ENCODE measurements at places on chromosomes 1 and 21. TPM values are rescaled to one million over a fixed set of nuclear protein-coding genes. Genes with fewer than 3 reads are reported as not detected.

DNA sequence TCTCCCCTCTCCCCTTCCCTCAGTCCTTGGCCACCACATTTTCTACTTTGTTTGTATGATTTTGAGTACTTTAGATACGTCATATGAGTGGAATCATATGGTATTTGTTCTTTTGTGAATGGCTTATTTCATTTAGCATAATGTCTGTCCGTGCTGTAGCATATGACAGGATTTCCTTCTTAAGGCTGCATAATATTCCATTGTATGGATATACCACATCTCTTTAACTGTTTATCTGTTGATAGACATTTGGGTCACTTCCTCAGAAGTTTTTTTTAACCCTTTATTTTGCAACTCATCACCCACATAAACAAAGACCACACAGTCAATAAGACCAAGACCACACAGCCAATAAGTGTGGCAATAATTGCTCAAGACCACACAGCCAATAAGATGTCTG, 24.9 kb downstream of the FAM163A start:
- H3K36me3 ChIP-seq: no peaks in the 10 kb centered on the region
- no peak for DNase-seq

DNA sequence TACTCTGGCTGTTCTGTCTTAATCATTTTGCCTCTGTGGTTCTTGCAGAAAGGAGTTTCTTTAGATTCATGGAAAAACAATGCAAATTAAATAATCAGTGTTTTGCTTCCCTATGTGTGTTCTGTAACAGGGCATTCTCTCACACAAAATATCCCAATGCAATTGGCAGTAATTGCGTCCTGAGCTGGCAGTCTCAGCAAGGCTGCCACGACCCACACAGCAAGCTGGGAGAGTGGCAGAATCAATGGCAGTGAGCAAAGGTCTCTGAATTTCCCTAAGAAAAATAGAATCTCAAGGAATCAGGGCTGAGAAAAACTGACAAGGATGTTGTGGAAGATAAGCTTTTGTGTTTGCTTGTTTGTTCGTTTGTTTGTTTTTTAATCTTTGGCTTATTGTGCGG, 198.1 kb upstream of the ST6GALNAC5 start:
- no peaks in the 10 kb centered on the region for H3K36me3 ChIP-seq
- DNase-seq: no peak
- H3K27ac ChIP-seq: no peak overlapping the region

GRCh38 chr1:41462680-41463004, 21.8 kb downstream of the EDN2 start:
- no peaks in the 10 kb centered on the region for H3K36me3 ChIP-seq
- H3K27me3 ChIP-seq: no peaks in the 10 kb centered on the region
- no peak overlapping the region for H3K27ac ChIP-seq
- H3K4me3 ChIP-seq: no peak overlapping the region
- H3K4me1 ChIP-seq: no peaks in the 10 kb centered on the region

Gene CITED4
- 3.2 TPM for total RNA-seq
